ENCODE measurements at places on chromosomes 3 and 15.

DNA sequence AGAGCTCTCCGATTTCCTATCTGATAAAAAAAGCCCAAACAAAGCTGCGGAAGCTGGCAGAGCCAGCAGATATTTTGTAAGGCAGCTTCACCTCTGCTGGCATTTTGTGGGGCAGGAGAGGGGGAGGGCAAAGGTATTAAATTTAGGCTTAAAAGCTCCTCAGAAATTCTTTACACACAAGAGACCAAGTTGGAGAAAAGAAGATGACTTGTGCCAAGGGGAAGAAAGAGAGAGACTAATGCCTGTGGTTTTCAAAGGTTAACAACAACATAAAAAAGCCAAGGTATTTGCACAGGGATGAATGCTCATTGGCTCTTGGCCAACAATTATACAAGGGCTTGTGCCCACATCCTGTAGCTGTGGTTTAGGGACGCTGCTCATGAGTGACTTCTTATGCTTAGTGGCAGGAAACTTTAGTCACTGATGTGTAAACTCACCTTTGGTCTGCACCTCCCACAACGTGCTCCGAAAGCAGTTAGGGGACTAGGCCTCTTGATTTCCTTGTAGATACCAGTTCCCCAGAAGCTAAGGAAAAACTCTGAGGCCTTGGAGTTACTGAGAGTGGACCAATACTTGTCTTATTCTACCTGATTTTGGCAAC is 152.9 kb downstream of the TPRG1 start:
- peak; percentile 98 for DNase-seq

GRCh38 chr15:74866090-74866489 is 7.1 kb downstream of the SCAMP2 start:
- DNase-seq = no peak

DNA sequence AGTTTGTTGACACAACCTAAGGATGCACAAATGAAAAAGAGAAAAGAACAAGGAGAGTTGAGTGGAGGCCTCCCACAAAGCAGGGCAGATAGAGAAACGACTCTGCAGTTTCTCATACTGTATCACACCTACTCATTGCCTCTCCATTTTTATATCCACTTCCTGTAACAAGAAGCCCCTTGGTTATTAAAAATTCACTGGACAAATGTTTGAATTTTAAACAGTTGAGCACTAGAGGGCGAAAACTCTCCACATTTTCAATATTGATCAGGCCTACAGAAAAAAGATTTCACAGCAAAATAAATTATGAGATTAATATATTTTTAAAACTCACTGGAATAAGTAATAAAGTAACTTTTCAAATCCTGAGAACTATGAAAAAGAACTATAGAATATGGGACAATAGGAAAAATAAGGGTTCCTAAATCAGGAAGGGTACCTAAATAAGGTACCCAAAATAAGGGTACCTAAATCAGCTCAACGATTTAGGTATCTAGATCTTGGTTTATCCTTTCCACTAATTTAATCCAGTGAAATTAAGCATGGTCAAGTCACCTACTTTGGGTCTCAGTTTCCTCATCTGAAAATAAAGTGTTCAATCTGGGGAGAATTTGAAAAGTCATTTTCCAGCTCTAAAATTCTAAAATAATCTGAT is 47.0 kb upstream of the PPIB start:
- DNase-seq = peak; percentile 62

- peak; percentile 94 for DNase-seq
Observed at GRCh38 chr3:100047455-100048141, 66.7 kb downstream of the FILIP1L start.

DNA sequence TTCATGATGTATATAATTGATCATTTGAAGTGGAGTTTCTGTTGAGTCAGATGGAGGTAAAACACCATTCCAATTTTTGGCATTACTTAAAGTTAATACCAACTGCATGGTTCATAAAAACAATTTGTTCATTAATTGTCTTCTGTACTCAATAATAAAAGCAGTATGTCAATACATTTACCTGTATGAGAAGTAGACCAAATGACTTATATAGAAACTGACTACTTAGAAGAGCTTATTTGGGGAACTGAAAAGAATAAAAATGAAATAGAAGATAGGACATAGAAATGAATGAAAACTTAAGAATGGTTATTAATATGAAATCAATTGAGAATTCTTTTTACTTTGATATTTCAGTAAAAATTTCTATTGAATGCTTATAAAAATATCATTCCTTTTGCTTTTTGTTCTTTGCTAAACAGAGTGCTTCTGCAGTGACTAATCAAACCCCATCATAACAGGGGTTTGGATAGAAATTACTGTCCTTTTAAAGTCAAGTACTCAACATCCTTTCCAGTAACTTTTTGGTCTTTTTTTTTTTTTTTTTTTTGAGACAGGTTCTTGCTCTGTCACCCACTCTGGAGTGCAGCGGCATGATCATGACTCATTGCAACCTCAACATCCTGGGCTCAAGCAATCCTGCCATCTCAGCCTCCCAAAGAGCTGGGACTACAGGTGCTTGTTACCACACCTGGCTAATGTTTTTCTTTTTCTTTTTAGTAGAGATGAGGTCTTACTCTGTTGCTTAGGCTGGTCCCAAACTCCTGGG is 6.5 kb upstream of the CRYBG3 start:
- peak; percentile 37 for DNase-seq

GRCh38 chr15:100043692-100044091 is 298.1 kb downstream of the ADAMTS17 start:
- DNase-seq = no peak

DNA sequence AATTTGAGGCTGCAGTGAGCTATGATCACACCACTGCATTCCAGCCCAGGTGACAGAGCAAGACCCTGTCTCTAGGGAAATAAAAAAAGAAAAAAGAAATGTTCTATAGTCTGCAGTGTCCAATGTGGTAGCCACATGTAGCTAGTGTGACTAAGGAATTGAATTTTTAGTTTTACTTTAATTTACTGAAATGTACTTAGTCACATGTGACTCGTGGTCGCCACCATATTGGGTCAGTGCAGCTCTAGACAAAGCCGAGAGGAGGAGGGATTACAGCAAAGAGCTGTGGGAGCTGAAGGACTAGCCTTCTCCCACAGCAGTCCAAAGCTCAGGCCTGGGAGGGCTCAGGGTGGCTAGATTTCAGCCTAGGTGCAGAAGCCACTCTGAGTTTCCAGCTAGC is 65.9 kb upstream of the NTRK3 start:
- DNase-seq = no peak

DNA sequence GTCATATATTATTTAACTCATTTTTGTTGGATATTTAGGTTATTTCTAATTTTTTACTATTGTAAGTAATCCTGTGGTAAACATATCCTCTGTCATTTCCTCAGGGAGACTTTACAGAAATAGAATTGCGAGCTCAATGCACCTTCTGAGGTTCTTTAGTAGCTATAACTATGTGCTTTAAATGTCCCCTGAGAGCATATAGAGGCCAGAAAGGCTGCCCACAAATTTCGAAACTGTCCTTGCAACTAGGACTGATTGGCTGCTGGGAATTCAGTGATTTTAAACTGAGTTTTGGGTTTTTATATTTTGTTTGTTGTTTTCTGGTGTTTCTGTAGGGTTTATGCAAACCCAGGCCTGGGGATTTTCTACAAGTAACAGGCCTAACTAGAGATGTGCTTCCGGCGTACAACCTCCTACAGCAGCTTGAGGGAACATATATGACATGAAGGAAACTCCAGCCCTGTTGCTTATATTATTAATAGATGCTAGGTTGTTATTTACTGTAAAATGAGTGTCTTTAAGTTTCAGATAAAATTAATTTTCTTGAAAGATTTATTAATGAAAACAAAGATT is 29.1 kb upstream of the P4HTM start:
- no peak for DNase-seq

GRCh38 chr3:169044331-169045113 is 619.0 kb downstream of the MECOM start:
- no peak for DNase-seq

DNA sequence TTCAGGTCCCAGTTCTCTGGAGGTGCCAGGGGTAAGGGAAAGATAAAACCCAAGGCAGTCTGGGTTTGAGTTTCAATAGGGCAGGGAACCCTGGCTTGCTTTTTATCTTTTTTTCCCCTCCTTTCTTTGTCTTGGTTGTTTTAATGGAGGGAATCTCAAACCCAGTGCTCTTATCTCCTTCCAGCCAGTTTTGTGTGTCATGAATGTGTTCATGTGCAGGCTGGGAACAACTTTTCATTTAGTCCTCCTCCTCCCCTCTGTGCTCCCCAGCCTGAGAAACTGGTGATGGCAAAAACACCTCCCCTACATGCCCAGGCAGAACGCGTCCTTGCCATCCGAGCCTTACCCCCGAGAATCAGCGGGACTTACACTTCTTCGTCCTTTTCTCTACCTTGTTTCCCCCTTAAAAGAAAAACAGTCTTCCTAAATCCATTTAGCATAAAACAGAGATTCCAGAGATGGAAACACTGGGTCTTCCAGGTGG is 10.9 kb downstream of the SEMA3G start:
- DNase-seq = no peak

- no peak for DNase-seq
Observed at GRCh38 chr3:176141837-176142236, 1055.4 kb downstream of the TBL1XR1 start.

GRCh38 chr3:132730891-132731580 is 8.8 kb upstream of the NPHP3 start:
- DNase-seq = peak; percentile 58

GRCh38 chr15:77494073-77494867 is 73.6 kb downstream of the HMG20A start:
- DNase-seq = no peak

DNA sequence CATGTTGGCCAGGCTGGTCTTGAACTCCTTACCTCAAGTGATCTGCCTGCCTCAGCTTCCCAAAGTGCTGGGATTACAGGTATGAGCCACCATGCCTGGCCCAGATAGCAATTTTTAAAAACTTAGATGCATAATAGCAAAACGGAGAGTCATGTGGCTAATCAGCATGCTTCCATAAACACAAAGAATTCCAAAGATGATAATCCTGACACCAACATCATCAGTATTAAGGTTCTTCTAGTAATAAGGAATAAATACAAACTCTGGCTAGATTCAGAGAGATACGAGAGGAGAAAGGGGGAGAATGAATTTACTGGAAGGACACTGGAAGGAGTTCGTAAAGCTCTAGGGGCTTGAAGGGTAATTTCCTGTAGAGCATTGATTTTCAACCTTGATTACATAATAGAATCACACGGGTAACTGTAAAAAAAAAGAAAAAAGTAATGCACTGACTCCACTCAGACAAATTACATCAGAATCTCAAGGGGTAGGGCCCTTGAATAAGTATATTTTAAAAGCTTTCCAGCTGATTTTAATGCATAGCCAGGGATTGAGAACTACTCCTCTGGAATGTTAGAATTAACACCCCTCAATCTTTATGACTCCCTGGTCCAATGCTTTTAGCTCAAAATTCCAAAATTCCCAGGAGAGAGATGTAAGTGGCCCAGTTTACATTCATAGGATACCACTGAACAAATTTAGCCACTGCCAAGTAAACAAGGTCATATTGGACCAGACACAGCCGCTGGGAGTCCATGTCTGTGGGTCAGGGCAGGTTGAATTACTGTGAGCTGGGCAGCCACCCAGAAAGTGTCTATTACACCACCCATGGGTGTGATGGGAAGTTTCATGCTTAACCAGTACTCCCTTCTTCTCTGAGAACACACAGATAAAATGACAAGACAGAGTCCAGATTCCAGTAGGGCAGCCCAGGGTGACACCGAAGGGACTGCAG is 243.9 kb downstream of the TBL1XR1 start:
- DNase-seq = no peak

- DNase-seq = no peak
Observed at GRCh38 chr3:196931828-196932587, 10.3 kb downstream of the NCBP2 start.
